ENCODE measurements at places on chromosomes 11 and 22.

DNA sequence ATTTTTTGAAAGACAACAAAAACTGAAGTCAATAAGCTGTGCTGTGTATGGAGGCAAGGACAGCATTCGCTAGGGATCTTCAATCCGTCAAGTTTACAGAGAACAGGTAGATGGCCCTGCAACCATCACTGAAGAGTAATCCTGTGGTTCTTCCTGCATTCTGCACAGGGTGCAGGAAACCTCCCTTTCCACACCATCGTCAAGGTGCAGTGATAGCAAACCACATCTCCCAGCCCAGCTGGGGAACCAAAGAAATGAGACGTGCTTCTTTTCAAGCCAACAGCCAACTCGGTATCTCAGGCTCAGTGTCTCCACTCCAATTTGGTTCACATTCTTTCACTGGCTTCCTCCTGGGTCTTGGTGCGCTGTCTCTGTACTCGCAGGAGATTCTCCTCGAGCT, 814.5 kb downstream of the OPCML start:
- DNase-seq, result no peak

DNA sequence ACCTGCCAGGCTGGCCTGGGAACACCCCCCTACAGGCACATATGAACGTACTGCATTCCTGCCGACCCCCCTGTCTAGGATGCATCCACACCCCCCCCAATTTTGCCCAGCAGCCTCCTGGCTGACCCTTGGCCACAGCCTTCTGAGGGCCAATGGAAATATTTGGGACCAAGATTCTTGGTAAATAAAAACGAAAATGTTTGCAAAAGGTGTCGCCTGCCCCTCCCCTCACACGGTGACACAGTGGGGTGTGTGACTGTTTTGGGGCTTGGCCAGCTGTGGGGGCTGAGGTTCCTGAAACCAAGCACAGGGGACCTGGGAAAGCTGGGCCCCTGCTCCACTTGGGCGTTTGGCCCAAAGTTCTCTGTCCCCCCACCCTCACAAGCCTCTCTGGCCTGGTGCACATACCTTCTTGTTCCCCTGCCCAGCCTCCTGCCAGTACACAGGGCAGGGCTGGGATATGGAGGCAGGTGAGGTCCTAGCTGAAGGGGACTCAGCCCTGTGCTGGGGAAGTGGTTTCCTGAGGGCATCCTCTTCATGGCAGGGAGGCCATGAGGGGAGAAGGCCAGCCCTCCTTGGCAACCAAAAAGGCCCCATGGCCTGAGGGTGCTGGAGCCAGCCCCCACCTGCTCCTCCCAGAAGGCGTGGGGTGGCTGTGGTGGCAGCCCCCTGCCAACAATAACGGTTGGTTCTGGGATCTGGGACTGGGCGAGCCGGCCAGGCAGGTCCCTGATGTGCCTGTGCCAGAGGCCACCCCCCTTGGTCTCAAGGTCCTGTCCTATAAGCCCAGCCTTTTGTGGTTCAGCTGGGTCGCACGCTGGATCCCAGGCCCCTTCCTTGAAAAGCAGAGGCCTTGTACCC, 2.1 kb upstream of the CRACR2B start:
- DNase-seq, result no peak

DNA sequence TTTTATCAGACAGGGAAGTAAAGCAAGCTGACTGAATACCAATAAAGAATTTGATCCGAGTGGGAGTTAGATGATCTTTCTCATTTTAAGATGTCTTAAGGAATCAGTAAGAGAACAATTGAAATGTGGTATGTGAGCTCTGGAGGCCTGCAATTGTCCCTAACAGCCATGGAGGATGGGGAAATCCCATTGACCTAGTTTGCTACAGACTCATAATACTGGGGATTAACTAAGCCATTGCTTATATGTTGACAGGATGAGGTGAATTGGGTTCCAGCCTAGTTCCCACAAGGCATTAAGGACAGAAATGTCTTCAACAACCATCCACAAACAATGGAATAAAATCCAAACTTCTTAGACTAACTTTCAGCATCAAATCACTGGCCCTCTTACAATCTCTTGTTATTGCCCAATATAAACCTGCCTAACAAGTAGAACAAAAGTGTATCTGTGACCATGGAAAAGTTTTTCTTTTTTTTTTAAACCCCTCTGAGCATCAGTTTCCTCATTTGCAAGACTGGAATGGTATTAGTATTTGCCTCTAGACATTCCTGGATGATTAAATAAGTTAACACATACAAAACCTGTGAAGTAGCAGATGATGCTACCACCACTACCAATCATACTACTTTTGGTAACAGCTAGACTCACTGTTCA, 773.2 kb downstream of the DLG2 start:
- DNase-seq, result no peak

GRCh38 chr11:110909336-110909735, 197.1 kb upstream of the ARHGAP20 start:
- no peak for DNase-seq

- no peak for DNase-seq
These were observed 536.8 kb downstream of the MIAT start for GRCh38 chr22:27194096-27194748.

GRCh38 chr11:67307545-67308001, 4.2 kb downstream of the SSH3 start:
- DNase-seq, result no peak

DNA sequence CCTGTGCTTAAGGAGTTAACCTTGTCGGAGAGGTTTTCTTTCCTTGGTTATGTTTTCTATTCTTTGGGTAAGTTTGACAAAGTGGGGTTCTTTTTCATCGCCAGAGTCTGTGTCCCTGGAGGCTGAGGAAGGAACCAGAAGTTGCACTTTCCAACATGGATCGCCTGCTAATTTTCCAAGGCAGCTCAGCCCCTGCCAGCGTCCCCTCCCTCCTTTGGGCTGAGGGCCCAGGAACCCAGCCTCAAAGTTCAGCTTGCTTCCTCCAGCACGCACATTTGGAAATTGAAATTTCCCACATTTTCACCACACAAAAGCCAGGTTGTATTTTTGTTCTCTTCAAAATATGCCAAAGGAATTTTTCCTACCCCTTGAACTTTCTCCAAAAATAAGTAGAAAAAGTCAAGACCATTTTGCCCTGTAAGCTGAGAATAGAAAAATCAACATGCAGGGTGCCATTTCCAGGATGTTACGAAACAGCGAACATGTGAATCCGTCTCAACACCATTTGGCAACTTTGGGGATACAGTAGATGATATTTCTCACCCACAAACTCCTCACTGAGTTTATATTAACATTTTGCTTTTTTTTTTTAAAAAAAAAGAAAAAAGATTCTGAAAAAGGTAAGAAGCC, 343.5 kb downstream of the TENM4 start:
- DNase-seq, result no peak

GRCh38 chr22:17742527-17742902, 31.8 kb downstream of the BID start:
- peak; percentile 59 for DNase-seq

- no peak for DNase-seq
These were observed 119.3 kb downstream of the ARFGAP2 start for GRCh38 chr11:47057365-47057764.

GRCh38 chr11:111483431-111483830, 28.8 kb downstream of the BTG4 start:
- DNase-seq, result no peak

GRCh38 chr11:73271936-73272679, at the start of gene P2RY6:
P2RY6 (plus strand) TSS chr11:73272338; CDS start chr11:73296519, 24,181 bp downstream.
- no peak for DNase-seq

GRCh38 chr22:40243891-40244290, 66.2 kb downstream of the TNRC6B start:
- no peak for DNase-seq

GRCh38 chr11:65576232-65576866, 496 bp downstream of the EHBP1L1 start:
- DNase-seq, result no peak

DNA sequence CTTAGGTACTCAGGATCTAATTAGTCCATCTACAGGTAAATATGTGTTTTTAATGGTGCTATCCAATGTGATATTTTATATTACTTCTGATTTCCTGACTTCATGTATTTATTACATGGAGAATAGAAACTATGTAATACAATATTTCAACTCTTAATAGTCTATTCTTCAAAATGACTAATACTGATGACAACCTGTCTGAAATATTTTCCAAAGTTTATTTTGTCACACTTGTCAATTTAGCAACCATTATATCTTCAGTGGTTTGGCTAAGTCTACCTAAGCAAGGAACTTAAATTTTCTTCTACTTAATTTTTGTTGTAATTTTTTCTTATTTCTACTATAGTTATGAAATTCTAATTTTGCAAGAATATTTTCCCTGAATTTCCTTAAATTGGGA, 55.0 kb upstream of the CNTN5 start:
- no peak for DNase-seq

DNA sequence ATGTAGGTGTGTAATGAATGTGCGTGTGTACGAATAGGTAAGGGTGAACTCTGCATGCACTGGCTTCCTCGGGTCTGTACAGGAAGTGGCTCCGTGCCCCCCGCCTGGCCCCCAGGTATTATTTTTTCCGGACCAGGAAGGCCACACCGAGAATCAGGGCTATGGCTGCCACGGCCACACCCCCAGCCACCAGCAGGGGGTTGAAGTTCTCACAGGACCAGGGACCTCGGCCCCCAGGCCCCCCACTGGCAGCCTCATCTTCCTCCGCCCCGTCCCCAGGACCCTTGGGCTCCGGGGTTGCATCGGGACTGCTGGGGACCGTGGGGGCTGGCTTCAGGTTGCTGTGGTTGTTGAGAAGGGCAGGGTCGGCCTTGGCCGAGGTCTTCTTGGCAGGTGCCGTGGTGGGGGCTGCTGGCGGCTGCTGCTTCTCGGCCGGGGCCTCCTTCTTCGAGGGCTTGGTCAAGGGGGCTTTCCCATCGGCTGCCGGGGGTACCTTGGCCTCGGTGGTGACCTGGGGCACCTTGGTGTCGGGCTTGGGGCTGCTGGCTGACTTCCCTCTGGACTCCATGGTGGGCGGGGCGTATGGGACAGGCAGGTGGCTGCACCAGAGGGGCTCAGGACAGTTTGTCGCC, 1.8 kb downstream of the CEND1 start:
- DNase-seq, result no peak

GRCh38 chr11:99601179-99601578, 580.4 kb downstream of the CNTN5 start:
- DNase-seq, result no peak

- DNase-seq, result no peak
These were observed 17.3 kb upstream of the EIF3D start for GRCh38 chr22:36546092-36546804.

DNA sequence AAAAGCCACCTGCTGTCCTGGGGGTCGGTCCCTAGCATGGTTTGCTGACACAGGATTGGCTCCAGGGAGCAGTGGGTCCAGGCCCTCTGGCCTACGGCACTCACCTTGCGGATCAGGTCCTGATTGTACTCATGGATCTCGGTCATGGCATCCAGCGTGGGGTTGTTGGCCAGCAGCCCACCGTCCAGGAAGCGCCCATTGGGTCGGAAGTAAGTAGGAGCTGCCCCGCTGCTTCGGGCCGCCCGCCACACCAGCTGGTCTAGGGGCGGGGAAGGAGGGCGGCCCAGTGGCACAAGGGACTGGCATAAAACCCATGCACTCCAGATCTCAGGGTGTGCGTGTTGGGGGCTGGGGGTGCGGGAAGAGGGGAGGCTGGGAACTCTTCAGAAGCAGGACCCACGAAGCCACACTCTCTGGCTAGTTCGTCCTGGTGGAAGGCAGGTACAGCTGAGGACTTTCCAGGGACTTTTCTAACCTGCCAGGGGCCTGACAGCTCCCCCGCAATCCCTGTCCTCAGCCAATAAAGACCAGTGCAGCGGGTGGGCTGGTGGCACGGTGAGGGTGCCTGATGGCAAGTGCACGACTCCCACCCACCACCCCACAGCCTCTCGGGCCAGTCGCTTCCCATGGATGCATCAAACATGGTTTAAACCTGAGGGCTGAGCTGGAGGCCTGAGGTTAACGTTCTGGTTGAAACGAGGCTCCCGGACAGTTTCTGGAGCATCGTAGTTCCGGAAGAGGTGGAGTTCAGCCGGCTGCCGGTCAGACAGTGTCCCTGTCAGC, 5.1 kb upstream of the BAIAP2L2 start:
- DNase-seq, result no peak

- no peak for DNase-seq
These were observed 25.2 kb downstream of the SHANK2 start for GRCh38 chr11:71227058-71227659.

DNA sequence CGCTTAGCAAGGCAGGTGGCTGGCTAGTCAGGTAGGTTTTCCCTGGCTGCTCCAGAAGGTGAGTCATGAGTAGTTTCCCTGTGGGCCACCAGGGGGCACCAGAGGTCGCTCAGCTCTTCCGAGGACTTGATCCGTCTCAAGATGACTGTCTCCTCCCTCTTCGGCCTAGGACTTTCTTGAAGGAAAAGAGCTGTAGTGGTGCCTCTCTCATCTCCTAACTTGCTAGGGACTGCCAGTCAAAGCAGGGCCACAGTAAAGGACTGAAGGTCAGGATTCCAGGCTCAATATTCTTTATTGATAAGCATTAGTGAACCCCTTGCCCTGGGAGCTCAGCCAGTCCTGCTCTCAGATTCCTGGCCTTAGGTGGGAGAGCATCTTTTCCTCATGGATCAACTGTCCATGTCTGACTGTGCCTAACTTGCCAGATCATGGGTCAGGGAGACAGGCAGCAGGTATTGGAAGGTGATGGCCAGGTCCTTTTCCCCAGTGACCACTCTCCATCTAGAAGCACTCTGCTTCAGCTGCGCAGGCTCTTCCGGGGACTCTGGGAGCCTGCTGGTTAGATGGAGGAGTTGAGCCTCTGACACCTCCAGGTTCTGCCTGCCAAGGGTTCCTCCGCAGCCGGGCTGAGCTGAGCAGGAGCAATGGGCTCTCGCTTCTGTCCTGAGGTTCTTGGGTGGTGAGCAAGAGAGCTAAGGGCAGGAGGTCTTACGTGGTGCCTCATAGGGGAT, 1.9 kb downstream of the POLD4 start:
- DNase-seq, result peak; percentile 57

- no peak for DNase-seq
These were observed 95.2 kb upstream of the TP53I11 start for GRCh38 chr11:45045683-45046471.

GRCh38 chr11:29268733-29269132, 748.1 kb downstream of the KCNA4 start:
- no peak for DNase-seq

- no peak for DNase-seq
These were observed 488.3 kb downstream of the INSC start for GRCh38 chr11:15602785-15603567.

GRCh38 chr11:102986815-102987214, 31.3 kb upstream of the MMP13 start:
- DNase-seq, result no peak

- DNase-seq, result peak; percentile 40
These were observed at the start of gene MRPL23 for GRCh38 chr11:1946812-1947484. MRPL23 (plus strand) TSS chr11:1947332; CDS start chr11:1947363, 31 bp downstream.

GRCh38 chr11:114285599-114285998, 10.6 kb upstream of the NNMT start:
- DNase-seq, result no peak

GRCh38 chr22:49779211-49779610, 48.5 kb downstream of the BRD1 start:
- DNase-seq, result no peak

DNA sequence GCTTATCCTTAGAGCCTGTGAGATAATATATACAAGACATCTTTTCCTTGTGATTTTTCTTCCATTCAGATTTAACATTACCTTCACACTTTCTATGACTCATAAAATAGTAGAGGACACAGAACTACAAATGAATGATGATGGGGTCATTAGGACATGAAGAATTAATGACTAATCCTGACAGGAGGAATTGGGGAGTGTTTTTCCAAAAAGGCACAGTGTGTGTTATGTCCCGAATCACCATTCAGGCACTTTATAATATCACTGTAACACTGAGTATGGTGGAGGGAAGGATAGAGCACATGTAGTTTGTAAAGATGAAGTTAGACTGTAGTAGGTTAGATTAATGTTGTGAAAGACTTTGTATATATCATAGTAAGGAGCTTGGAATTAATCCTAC, 391.3 kb downstream of the JRKL start:
- DNase-seq, result no peak
